Activated T-cell treated with anti-CD3 and anti-CD28 coated beads, Interleukin-2, amount 50 U/mL, for 4 hours (primary cell): ENCODE measurements at places on chromosomes 2 and 18. TPM values are rescaled to one million over a fixed set of nuclear protein-coding genes. Genes with fewer than 3 reads are reported as not detected.

- no peak for DNase-seq
Observed at GRCh38 chr2:233654501-233654900, 17.2 kb upstream of the UGT1A9 start.

Gene CAB39
- total RNA-seq, result 125 TPM

DNA sequence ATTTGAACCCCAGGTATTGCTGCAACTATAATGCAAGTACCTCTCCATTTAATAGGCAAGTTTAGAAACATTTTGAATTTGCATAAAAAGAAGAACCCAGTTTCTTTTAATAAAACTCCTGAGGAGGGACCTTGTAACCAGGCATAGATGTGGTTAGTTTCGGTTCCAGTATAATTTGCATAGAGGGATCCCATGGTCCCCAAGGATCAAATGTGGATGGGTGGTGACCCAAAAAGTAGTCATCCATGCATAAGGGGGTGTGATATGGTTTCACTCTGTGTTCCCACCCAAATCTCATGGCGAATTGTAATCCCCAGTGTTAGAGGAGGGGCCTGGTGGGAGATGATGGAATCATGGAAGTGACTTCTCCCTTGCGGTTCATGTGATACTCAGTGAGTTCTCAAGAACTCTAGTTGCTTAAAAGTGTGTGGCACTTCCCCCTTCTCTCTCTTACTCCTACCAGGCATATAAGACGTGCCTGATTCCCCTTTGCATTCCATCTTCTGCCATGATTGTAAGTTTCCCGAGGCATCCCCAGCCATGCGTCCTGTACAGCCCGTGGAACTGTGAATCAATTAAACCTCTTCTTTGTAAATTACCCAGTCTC lies 40.2 kb upstream of the SKA1 start:
- no peak for DNase-seq

- DNase-seq, result no peak
Observed at GRCh38 chr18:70292628-70293027, 3.8 kb downstream of the SOCS6 start.

- DNase-seq, result no peak
Observed at GRCh38 chr2:64753399-64753798, 99.7 kb upstream of the SERTAD2 start.

DNA sequence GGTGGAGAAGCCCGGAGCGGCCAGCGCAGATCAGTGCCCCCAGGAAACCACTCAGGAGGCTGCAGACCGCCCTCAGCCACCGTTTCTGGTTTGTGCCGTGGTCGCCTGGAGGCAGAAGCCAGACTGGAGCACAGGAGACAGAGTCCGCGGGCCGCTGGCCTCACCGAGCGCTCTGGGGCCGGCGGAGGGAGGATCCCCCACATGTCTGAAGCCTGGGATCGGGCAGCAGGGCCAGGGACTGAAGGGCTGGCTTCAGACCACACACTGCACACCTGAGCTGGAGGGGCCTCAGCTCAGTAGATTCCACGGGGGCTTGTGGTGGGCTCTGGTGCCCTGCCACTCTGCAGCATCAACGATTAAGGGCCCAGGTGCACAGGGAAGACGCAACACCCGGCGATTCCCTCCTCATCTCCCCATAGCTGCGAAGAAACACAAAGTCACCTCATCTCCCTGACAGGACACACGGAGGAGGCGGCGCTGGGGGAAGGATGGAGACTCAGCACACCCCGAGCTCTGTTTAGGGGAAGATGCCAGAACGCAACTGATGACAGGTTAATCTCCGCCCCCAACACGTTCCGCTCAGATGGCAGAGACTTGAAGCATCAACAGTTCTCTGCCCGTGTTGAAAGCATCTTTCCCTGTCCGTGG lies 408.1 kb downstream of the GALR1 start:
- DNase-seq, result no peak

DNA sequence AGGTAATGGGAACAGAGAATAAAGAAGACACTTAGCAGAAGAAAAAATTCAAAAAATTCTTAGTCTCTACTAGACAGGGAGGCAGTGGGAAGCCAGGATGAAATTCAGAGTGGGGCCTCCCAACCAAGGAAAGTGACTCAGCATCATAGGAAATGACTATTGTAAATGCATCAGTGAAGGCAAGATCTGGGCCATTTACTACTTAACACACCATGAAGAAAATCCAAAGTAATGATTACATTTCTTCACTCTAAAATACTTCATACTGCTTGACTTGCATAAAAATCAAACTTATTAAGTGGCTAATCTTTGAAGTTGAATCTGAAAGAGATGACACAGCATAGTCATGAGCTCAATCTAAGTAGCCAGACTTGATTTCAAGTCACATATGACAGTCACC lies 405.8 kb upstream of the SLC39A10 start:
- no peak for DNase-seq

DNA sequence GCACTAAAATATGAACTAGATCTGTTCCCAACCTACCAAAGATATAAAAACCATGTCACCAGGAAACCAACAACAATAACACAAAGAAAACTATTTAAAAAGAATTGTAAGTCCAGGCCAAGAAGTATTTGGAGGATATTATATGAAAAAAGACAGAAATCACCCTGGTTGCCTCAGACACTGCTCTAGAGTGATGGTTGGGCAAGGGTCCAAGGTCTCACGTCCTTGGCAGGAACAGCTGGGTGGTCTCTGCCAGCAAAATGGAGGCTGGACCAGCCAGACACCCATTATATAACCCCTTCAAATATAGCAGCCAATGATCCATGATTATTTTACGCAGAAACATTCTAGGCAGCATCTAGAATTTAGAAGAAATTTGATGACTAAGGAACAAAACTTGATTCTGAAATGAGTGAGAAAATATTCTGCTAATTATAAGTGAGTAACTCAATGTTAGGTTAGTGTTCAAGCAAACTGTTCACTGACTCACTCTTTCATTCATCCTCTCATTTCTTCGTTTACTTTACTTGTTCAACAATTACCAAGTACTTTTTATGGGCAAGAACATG lies 35.4 kb downstream of the MRPL35 start:
- DNase-seq, result no peak

- no peak for DNase-seq
Observed at GRCh38 chr2:133606616-133607015, 38.4 kb upstream of the NCKAP5 start.

Gene LRRC30
- total RNA-seq, result not detected

DNA sequence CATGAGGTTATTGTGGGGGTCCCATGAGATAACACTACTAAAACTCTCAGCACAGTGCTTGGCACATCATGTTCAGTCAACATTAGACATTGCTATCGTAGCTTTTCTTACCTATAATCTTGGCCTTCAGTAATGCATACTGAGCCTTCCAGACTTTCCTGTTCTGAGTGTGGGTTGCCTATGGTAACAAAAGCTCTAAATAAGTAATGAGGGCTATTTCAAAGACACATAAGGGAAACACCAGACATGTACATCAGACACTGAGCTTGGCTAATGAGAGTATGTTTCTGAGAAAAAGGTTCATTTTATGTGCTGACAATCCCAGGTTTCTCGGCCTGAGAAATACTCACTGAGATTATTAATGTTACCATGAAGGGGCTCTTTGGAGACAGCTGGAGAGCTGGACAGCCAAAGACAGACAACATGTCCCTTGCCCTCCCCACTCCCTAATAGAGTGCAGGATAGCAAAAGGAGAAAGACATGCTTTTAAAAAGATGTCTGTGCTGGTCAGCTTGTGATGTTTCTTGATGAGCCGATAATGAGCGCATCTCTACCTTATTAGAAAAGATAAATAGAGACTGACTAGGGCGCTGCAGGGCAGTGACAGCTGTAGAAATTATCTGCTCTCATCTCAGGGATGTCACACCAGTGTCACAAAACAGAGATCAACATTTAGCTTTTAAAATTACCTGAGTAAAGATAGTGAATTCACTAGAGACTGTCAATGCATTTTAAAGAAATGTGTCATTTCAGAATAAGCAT lies 25.4 kb downstream of the POLE4 start:
- DNase-seq, result no peak

Gene TMEM169
- total RNA-seq, result 0.53 TPM

Gene CDH7
- total RNA-seq, result not detected

Gene AQP12A
- total RNA-seq, result not detected

DNA sequence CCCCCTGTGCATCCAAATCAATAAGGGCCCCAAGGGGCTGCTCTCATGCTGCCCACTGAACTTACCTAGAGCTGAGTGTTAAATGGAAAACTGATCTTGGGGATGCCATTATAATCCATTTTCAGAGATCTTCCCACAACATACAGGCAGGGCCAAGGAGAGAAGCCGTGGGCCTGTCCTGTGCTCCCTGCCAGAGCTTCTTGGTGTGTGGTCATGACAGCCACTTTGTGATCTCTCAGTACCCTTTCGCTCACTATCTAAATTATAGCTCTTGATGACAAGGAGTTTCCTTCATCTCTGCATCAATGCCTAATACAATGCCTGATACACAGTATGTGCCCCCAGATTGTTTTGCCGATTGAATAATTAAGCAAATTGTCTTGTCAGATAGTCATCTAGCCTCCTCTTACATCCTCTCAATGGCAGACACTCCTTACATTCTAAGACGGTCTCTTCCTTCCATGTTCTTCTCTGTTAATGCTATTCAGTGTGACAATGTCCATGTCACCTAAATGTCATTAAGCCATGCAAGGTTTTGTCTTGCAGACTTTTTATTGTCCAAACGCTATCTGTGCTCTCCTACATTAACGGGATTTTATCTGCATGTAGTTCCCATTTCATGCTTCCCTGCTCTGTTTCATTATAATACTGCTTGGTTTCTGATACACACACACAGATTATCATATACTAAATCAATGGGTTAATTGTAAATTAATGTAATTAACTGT lies 5.9 kb downstream of the CSRNP3 start:
- no peak for DNase-seq

GRCh38 chr2:30527411-30527810 lies 80.4 kb downstream of the LCLAT1 start:
- DNase-seq, result no peak

Gene ACKR3
- 0.33 TPM for total RNA-seq

- no peak for DNase-seq
Observed at GRCh38 chr2:62398356-62398755, 107.6 kb downstream of the TMEM17 start.

- DNase-seq, result no peak
Observed at GRCh38 chr2:121501031-121501430, 29.6 kb upstream of the RNU4ATAC start.

GRCh38 chr2:15038366-15039364 lies 406.1 kb downstream of the LRATD1 start:
- no peak for DNase-seq

DNA sequence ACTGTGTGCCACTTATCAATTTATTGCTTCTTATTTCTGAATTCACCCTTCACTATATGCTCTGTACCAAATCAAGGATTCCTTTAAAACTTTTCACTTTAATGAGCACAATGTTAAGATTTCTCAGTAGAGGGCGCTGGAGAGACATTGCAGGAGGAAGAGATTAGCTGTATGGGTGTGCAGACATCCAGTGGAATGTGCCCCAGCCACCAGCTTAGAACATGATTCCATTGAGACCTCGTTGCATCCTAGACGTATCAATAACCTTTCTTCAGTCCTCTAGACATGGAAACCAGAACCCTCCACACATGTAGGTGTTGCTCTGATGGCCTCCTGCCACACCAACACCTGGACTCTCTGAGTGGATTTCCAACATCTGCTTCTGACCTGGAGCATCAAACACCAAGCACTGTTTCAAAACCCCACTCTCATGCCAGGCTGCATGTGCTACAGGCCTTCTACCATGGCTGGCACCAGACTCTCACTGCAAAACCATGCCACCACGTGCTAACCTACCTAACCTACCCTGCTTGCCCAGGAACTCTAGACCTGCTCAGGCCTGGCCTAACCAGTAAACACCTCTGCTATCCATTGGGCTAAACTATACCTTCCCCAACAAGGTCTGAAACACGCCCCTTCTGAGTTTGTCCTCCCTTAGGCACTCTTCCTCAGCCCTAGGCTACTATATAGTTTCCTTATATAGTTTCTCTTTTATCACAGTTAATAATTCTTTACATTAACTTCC lies 633.2 kb upstream of the PKDCC start:
- no peak for DNase-seq

Gene SDC1
- total RNA-seq, result 0.73 TPM

GRCh38 chr2:19607931-19608771 lies 249.7 kb upstream of the OSR1 start:
- no peak for DNase-seq

Gene CETN1
- total RNA-seq, result not detected

DNA sequence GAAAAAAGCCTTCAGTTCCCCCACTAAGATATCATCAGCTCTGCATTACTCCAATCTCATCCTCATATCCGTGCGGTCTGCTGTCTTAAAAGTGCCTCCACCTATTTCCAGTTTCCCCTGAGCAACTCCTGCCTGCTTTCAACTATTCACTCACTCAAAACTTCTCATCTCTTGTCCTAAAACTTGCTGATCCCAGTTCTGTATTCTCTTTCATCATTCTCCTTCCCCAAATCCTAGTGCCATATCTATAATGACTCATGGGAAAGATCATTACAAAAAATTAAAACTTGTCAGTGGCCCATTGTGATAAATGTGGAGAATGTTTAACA lies 20.0 kb downstream of the ACVR1 start:
- DNase-seq, result no peak

DNA sequence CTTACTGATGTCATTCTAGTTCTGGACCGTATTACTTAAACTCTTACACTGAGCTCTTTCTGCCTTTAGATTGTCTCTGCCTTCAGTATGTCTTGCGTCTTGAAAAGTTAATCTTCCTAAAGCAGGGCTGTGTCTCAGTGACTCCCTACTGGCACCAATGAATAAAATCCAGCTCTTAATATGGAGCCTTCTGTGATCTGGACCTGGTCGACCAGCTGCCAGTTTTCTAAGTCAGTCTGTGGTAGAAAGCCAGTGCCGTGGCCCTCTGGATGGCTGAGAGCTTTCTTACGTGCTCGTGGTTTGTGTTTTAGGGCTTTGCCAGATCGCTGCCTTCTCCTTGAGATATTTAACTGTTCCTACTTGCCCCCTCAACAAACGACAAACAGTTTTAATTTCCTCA lies 26.8 kb downstream of the ZNF407 start:
- DNase-seq, result no peak

- no peak for DNase-seq
Observed at GRCh38 chr2:234939996-234940395, 11.8 kb upstream of the SH3BP4 start.

DNA sequence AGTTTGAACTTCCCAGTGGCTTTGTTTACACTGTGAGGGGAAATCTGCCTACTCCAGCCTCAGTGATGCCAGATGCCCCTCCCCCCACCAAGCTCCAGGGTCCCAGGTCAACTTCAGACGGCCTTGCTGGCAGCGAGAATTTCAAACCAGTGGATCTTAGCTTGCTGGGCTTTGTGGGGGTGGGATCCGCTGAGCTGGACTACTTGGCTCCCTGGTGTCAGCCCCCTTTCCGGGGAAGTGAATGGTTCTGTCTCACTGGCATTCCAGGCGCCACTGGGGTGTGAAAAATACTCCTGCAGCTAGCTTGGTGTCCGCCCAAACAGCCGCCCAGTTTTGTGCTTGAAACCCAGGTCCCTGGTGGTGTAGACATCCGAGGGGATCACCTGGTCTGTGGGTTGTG lies 70.0 kb upstream of the NEUROD1 start:
- no peak for DNase-seq

Gene TXNDC2
- not detected for total RNA-seq

- DNase-seq, result no peak
Observed at GRCh38 chr2:200411831-200412230, 98.0 kb downstream of the KCTD18 start.

GRCh38 chr2:233081232-233081730 lies 21.1 kb downstream of the INPP5D start:
- DNase-seq, result peak; percentile 59

- no peak for DNase-seq
Observed at GRCh38 chr2:40120957-40121356, 330.9 kb downstream of the SLC8A1 start.

GRCh38 chr2:73295751-73296400 lies 2.5 kb upstream of the EGR4 start:
- DNase-seq, result no peak
